Left hindlimb (tissue), 1 donor: ENCODE measurements at places on chromosomes 4 and X.

- no peak for DNase-seq
Observed at GRCh38 chr4:153039542-153040185, 103.5 kb downstream of the FHDC1 start.

- peak; percentile 78 for DNase-seq
Observed at GRCh38 chrX:136754651-136755050, 26.1 kb downstream of the ARHGEF6 start.

DNA sequence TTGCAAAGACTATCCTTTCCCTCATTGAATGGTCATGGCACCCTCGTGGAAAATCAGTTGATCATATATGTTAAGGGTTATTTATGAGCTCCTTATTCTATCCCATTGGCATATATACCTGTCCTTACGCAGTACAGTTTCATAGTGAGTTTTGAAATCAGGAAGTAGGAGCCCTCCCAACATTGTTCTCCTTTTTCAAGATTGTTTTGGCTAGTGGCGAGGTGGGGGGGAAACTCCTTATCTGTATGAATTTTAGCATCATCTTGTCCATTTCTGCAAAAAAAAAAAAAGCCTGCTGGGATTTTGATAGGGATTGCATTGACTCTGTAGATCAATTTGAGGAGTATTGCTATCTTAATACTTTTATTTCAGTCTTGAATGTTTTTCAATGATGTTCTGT lies 2.5 kb upstream of the USP9X start:
- DNase-seq: no peak

- DNase-seq: no peak
Observed at GRCh38 chr4:168101026-168101425, 8.7 kb downstream of the ANXA10 start.

- DNase-seq: no peak
Observed at GRCh38 chrX:50747471-50747900, 66.5 kb downstream of the SHROOM4 start.

GRCh38 chr4:60296386-60296785 lies 903.7 kb upstream of the ADGRL3 start:
- DNase-seq: no peak

DNA sequence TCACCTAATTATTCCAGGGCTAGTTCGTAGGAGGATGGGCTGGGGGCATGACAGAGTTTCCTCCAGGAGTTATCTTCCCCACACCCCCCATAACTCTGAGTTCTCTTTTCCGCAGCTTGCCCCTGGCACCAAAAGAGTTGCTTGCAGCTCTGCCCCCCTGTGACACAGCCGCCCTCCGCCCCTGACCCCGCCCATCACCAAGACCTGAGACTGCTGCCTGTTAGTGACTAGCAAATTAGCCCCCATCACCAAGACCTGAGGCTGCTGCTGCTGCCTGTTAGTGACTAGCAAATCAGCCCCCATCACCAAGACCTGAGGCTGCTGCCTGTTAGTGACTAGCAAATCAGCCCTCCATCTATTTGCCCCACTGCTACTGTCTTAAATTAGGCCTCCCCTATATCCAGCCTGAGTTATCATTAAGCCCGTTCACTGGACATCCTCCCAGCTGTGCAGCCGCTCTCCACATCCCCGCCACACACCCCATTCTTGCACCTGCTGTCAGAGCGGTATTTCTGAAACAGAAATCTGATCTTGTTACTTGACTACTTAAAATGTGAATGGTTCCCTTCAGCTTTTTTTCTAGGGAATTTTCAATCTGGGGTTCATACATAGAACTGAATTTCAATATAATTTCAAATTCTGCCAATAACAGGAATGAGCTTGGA lies 1.5 kb upstream of the PAPSS1 start:
- no peak for DNase-seq

- no peak for DNase-seq
Observed at GRCh38 chr4:10022346-10023049, 1.2 kb upstream of the SLC2A9 start.

DNA sequence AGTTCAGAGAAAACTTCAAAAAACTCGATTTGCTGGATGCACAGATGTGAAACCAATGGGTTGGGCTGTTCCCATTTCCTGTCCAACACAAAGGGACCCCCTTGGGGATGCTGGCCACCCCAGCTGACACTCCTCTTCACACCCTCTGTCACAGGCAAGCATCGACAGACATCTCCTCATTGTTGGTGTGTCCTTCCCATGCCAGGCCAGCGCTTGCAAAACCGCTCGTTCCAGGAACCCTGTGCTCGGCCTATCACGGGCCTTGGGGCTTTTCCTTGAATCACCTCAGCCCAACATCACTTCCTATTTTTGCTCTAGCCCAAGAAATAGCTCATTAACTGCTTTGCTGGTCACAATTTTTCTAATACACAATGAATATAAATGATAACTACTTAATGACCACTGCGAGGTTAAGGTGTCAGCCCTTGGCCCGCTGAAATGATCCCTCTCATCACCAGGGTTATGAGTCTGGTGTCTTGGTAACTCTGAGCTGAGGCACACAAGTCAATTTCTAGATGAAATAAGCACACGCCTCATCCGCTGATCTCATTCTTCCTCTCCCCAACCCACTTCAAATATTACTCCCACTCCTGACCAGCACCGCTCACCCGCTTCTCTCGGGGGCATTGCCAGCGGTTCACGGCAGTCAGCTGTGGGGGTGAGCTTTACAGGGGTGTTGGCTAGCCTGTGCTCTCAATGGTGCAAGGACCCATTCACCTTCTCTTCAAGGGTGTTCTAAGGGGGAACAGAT lies 32.3 kb downstream of the BCOR start:
- no peak for DNase-seq

DNA sequence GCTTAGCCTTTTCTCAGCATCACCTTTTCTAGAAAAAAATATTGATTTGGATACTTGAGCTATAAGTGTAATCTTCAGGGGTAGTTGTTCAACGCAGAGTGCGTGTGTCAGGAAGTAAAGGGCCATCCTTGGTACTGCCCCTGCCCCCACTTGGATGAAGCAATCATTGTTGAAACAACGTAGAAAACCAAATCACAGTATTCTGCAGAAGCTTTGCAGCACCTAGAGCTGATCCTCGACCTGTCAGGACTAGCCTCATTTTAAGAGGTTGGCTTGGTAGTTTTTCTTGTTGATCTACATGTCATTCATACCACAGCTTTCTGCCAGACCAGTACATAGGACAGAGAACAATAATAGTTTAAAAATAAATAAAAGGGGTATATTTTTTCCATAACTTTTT lies 65.3 kb upstream of the MYOZ2 start:
- no peak for DNase-seq

GRCh38 chrX:700936-701335 lies 70.3 kb downstream of the SHOX start:
- DNase-seq: no peak

DNA sequence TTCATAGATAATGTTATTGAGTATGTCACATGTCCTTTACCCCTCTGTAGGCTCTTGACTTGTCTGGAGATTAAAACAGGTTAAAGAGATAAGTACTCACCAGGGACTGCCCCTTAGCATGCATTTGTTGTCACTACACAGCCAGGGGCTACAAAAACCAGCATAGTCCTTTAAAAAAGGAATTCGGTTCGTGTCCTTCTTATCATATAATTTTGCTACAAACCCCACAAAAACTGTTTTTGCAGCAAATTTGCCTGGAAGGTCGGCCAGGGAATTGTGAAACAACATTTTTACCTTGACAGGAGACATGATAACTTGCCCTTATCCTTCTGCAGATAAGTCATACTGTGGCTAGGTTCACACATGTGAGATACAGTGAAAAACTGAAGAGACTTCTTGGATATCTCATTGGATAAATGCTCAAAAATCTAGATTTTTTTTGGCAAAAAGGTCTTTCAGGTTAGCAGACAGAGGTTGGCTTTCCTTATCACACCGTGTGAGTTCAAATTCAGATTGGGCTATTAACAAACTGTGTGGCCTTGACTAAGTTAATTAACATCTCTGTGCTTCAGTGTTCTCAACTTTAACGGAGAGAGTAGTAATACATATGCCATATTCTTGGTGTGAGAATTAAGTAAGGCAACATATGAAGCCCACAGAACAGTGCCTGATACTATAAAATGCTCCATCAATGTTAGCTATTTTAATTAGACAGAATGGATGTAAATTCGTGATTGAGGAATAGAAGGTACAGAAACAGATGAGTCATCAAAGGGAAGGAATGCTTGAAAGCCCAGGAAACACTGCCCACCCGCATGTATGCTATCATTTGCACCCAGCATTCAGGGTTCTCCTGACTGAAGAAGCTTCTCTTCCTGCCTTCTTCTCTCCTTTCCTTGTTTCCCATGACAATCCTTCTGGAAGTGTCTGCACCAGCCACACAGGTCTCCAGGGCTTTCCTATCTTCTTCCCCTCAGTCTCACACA lies 30.0 kb downstream of the FAM9C start:
- no peak for DNase-seq

GRCh38 chr4:54657185-54657550 lies 589 bp upstream of the KIT start:
- DNase-seq: no peak

GRCh38 chr4:40038977-40039376 lies 17.7 kb upstream of the N4BP2 start:
- no peak for DNase-seq

DNA sequence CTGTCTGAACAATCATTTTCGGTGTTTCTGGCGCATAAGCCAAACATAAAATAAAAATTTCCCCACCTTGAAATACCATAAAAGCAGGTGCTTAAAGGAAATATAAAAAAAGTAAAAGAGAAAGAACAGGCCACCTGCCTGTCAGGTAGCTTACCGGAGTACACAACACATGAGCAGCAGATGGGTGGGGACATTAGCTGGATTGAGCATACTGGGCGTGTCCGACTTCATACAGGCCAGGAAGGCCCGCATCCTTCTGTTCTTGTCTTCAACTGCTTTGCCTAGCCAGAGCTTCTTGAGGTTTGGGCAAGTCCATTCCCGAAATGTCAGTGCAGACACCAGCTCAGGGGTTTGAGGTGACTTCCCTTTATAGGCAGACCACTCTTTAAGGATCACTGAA lies 66.7 kb downstream of the FAM120C start:
- DNase-seq: no peak

GRCh38 chrX:12496343-12496742 lies 294.9 kb upstream of the PRPS2 start:
- no peak for DNase-seq

DNA sequence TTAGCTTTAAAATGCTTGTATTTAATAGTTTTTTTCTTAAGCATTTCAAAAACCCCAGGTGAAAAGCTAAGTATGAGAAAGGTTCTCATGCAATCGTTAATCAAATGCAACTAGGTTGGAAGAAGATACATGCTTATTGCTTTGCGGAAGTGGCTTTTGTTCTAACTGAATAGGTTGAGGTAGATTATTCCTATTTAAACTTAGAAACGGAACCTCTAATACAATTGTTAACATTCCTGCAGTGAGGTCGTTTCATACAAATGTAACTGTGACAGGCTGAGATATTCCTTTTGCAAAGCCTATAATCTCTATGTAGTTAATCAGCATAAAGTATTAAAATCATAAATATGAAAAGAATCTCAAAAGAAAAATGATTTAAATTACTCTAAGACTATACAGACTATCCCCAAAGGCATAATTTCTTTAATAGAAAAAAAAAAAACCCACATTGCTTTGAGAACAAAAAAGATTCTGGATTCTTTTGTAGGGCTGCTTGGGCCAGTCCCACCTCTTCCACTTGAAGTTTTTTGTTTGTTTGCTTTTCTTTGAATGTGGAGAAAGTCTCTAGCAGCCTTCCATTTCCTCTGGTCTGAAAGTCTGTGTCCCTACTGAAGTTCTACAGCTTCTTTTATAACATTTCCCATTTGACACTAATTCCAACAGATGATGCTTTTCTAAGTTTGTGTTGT lies 25.6 kb upstream of the SORBS2 start:
- no peak for DNase-seq

DNA sequence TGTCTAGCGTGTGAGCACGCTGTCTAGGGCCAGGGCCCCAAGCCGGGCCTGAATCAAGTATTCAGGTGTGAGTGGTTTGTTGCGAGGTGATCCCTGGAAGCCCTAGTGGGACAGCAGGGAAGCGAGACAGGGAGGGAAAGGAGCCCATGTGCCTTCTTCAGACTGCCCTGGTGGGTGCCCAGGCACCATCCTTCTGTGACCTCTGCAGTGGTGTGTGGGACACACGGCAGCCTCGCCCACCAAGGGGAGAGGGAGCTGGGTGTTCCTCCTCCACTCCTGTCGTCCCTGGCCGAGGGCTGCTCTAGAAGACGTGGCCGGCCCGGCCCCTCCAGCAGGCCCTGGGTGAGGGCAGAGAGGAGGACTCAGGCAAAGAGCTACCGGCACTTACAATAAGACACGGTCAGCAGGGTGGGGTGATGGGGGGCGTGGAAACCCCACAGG lies 47.4 kb downstream of the HTRA3 start:
- no peak for DNase-seq

DNA sequence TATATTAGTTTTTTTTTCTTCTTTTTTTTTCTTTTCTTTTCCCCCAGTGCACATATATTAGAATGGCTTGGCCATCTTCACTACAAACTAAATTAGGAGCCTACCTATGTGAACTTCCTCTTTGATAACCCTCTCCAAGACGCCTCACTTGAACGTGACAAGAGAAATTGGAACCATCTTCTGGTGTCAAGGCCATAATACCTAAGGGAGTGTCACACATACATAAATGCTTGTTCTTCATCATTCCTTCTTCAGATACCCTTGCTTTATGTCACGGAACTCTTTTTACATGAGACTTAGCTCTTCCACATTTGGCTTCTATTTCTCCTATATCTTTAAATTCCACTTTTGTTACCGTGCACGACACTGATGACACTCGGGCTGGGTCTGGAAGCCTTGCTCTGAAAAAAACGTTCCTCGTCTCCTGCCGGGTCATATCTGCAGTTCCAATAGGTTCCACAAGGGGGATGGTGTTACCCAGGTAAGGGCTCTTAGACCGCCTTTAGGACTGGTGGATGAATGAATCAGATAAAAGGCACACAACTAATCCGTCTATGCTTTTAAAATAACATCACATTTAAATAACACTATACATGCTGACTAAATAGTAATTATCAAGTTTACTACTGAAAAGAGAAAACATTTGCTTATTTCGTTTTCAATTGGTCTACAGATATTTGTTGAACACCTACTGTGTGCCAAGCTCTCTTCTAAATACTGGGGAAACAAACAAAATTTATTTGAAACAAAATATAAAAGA lies 19.9 kb downstream of the DGAT2L6 start:
- DNase-seq: no peak

DNA sequence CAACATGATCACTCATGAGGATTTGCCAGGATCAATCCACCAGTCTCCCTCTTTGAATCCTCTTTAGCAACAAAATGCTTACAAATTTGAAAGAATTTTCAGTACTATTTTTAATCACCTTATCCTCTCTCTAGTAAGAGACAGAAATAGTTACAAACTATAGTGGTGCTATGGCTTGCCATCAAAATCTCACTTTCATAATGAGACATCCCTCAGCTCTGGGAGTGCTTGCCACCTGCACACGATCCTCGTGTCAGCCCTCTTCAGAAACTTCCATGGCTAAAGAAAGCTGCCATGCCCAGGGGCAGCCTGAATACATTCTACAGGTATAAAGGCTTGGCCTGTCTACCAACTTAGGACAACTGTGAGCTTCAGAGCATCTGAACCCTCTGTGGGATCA lies 5.1 kb upstream of the DHX15 start:
- no peak for DNase-seq

- DNase-seq: no peak
Observed at GRCh38 chrX:153769865-153770600, 6.0 kb downstream of the PLXNB3 start.
